ENCODE measurements at places on chromosomes 5 and 9.

GRCh38 chr5:158032246-158032645 is 173.3 kb upstream of the CLINT1 start:
- DNase-seq = no peak

DNA sequence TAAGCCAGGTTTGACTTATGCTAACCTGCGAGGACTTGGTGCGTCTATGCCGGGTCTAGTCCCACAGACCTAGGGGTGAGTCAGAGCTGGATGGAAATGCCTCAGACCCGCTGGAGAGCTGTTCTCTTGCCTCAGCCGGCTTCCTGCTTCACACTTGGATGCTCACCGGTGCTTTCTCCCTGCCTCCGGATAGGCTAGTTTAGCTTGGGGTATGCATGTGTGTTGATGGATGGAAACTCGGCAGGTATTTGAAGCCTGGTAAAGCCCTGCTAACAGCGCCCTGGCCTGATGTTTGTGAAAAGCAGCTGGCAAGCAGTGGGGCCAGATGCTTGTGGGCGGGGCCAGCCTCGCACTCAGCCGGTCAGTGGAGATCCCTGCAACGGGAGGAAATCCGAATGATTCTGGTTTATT is 29.3 kb downstream of the PRRC2B start:
- no peak for DNase-seq

GRCh38 chr9:17520268-17521064 is 58.4 kb upstream of the SH3GL2 start:
- DNase-seq = peak; percentile 31

DNA sequence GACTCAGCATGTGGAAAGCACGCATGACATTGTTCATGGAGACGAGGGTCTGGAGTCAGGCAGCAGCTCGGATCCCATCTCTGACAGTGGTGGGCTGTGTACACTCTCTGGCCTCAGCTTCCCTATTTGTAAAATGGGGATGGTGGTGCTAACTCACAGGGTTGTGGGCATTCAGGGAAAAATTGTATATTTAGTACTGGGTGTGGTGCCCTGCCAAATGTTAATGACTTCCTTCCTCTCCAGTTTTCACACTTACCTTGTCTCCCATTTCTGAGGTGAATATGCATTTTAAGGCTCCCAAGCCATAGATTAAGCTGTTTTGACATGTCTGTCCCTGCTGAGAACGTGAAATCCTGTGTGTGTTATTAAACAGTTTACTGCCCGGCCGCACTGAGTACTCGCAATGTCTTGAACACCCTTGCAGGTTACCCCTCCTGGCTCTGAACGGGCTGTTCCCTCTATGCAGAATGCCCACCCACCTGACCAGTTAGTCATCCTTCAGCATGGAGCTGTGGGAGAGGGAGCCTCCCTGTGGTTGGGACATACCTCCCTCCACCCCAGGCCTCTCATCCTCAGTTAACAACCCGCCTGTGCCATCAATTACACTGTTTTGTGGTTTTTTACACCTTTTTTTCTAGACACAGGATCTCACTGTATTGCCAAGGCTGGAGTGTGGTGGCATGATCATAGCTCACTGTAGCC is 25.8 kb downstream of the TJP2 start:
- no peak for DNase-seq

DNA sequence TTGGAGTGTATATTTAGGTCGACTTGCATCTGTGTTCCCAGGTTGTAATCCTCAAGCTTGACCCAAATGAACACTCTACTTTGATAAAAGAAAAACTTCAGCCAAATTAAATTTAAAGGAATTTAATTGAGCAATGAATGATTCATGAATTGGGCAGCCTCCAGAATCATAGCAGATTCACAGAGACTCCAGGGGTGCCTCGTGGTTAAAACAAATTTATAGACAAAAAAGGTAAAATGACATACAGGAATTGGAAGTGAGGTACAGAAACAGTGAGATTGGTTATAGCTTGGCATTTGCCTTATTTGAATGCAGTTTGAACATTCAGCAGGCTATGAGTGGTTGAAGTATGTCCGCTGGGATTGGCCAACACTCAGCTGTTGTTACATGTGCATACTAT is 21.6 kb upstream of the SPATA31D4 start:
- DNase-seq = no peak

DNA sequence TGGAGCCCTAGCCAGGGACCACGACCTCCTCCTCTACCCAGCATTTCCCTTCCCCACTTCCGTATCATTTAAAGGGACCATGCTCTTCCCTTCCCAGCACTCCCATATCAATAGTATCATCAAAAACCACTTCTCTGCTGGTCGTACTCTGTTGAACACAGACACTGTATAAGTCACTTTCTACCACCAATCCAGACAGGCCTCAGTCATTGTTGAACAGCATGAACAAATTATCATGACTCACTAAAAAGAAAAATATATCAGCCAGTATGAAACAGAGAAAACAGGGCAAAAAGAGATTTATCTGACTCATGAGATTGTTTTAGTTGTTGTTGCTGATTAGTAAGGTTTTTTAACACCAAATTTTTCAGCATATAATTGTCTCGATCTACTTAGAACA is 89.8 kb downstream of the CDKN2A start:
- no peak for DNase-seq

GRCh38 chr5:2864515-2865105 is 113.1 kb upstream of the IRX2 start:
- DNase-seq = no peak

DNA sequence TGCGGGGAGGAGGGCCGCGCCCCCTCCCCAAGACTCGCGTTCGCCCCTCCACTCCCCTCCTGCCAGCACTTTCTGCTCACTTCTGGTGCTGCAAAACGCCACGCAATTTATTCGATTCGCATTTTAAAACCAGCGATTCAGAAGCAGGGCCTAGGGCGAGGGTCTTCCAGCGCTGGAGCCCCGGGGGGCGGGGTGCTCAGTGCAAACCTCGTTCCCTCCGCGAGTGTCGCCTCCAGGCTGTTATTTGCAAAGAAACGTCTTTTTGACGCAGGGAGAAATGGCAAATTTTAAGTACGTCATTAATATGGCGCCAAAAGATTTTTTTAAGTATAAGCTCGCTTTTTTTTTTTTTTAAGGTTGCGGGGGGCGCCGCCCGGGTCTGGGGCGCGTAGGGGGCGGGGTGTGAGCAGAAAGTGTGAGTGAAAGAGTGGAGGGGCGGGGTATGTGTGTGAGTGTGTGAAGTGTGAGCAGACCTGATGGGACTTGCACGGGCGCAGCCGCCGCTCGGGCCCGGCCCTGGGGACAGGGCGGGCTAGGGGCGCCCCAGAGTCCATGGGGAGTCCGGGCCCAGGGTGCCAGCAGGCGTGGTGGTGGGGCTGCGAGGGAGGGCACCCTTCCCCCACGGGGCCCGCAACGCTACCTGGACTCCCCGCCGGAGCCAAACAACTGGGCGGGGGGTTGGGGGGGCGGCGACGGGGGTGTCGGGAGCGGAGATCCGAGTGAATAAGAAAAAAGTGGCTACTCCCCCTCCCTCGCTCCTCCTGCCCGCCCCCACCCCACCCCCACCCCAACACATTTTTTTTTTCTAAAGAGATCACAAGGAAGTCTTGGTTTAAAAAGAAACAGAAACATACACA is at the start of gene JADE2:
Gene JADE2 (plus strand): TSS at position 845 of the 857 bp plus-strand sequence. CDS start 10,188 bp downstream, outside the sequence.
- peak; percentile 81 for DNase-seq

DNA sequence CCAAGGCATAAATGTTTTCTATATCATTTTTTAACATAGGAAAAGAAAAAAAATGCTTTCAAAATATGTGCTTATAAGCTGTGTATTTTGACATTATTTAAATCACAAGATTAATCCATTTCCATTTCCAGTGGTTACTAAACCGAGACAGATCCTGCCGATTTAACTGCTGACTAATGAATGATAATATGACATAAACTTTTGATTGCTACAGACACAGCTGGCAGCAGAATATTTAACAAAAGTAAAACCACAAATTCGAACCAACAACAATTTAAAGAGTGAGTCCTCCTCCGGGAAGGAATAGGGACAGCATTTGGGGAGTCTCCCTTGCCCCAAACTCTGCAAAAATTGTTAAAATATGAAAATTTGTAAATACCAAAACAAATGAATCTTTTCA is 401.3 kb upstream of the DAB2 start:
- DNase-seq = peak; percentile 22

DNA sequence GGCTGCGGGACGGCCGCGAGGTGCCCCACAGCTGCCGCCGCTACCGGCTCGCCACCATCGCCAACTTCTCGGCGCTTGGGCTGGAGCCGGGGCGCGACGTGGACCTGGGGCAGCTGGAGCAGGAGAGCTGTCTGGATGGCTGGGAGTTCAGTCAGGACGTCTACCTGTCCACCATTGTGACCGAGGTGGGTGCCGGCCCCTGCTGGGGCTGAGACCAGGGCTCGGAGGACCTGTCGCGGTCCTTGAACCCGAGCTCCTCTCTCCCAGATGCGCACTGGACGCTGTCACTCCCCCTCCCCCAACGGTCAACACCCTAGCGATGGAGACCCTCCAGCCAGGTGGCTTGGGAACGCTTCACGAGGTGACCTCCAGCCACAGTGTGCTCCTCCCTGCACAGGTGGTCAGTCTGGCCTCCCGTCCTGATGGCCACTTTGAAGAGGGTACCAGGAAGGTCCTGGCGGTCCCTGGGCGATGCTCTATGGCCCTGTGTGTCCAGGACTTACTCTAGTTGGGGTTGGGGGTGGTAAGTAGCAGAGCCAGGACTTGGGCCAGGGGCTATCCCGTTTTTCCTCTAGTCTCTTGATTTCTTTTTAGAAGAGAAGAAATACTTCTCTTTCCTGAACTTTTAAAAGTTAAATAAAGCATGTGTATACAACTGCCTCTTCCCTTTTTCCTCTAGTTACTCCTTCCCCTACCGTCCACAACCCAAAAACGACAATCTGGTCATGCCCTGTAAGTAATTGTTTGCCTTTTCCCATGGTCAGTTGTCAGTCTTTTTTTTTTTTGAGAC is 866 bp downstream of the SLC22A5 start:
- DNase-seq = no peak

DNA sequence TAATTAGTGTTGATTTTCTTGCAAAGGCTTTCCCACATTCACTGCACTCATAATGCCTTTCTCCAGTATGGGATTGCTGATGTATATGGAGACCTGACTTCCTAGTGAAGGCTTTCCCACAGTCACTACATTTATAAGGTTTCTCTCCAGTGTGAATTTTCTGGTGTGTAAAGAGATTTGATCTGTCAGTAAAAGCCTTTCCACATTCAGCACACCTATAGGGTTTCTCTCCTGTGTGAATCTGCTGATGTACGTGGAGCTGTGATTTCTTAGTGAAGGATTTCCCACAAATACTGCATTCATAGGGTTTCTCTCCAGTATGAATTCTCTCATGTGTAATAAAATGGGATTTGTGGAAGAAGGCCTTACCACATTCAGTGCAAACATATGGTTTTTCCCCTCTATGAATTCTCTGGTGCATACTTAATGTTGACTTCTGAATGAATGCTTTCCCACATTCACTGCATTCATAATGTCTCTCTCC is 31.1 kb downstream of the ZNF484 start:
- DNase-seq = peak; percentile 6

- peak; percentile 7 for DNase-seq
These were observed 56.6 kb downstream of the C6 start for GRCh38 chr5:41156739-41157138.

- no peak for DNase-seq
These were observed 29.1 kb upstream of the ANKRD55 start for GRCh38 chr5:56262279-56262678.

DNA sequence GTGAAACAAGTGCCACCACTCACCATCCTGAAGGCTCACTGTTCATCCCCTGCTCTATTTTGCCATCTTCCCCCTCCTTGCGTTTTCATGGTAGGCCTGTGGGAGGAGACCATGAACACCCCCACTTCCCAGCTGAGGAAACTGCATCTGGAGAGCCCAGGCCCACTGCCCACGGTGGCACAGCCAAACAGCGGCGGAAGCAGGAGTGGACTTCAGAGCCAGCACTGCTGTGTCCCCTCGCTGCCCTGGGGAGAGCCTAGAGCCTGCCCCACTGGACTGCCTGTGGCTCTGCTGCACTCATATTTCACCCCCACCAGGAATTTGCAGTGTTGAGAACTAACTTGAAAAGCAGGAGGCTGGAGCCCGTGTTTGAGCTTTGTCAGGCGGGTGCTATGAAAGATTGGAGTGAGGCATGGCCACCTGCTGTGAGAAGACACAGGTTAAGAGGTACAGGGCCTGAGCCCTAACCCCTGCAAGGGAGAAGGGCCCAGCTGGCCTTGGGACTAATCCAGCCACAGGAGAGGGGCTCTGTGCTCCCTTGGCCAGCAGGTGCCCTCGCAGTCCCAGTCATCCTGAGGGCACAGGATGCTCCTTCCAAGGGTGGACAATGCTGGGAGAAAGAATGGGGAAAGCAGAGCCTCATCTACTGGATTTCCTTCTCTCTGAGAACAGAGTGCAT is 79.0 kb downstream of the MACROH2A1 start:
- DNase-seq = no peak

GRCh38 chr5:80654054-80654390 is 430 bp upstream of the MSH3 start:
- DNase-seq = peak; percentile 54

DNA sequence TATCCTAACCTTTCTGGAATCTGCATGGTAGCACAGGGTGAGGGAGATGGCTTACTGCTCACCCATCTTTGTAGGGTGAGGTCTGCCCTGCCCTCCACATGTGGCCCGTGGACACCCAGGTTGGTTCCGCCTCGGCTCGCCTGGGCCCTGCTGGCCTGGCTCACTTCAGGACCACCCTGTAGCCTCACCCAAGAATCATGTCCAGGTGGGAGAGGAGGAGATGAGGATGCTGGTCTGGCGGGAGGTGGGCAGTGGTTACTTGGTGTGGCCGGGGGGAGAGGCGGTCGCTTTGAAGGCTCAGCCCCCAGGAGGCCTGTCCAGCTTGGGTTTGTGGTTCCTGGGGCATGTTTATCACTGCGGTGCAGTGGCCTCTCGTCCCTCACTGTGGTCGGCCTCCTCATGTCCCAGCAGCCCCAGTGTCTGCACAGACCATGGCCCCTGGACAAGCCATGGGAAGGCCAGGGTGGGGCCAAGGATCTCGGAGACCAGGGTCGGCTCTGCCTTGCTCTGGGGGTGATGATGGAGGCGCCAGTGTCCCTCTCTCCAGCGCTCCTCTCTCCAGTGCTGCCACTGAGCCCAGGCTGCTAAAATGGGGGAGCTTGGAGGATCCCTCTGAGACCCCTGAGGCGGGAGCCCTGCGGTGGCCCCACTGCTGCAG is 4.6 kb downstream of the OBP2B start:
- peak; percentile 18 for DNase-seq

DNA sequence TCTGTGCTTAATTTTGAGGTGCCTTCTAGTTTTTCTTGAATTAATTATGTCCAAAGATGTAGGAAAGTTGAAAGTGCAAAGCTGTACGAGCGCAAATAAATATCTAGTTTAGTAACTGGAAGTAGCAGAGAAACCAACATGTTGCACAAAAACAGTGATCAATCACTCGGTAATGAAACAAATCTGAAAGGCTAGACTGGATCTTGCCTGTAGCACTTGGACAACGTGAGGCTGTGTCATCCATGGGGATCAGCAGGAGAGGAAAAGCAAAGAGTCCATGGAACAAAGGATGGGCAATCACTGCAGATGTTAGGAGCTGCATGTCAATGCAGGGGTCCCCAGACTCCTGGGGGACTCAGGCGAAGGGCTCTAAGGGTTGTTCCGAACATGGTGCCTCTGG is 424.2 kb downstream of the IRX1 start:
- DNase-seq = no peak

- DNase-seq = no peak
These were observed 10.3 kb downstream of the CDK7 start for GRCh38 chr5:69245031-69245430.

- peak; percentile 73 for DNase-seq
These were observed 1.3 kb downstream of the NR4A3 start for GRCh38 chr9:99822806-99823591.

- no peak for DNase-seq
These were observed 168.1 kb downstream of the EFNA5 start for GRCh38 chr5:107502676-107503060.

- DNase-seq = peak; percentile 95
These were observed 43.1 kb downstream of the LHX2 start for GRCh38 chr9:124054582-124055227.

- peak; percentile 74 for DNase-seq
These were observed 363 bp upstream of the SLC25A48 start for GRCh38 chr5:135833961-135834638.

Data from OCI-M1 (cell line).